Skin of body (tissue), 3 donors: ENCODE measurements at places on chromosomes 3 and 15.

DNA sequence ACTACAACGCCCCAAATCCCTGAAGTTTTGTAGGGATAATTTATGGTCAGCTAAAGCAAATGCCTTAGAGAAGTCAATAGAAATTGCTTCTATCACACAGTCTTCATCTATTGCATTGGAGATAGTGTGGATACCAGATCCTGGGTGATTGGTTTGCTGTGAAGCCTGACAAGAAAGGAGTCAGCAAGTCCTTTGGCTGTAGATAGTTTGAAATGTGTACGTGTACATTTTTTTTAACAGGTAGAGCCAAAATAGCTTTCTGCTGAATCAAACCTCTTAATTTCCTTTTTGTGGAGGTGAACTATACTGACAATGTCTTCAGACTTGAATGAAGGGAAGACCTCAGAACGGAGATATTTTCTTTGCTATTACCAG is 312.3 kb downstream of the ZBBX start:
- DNase-seq: no peak

DNA sequence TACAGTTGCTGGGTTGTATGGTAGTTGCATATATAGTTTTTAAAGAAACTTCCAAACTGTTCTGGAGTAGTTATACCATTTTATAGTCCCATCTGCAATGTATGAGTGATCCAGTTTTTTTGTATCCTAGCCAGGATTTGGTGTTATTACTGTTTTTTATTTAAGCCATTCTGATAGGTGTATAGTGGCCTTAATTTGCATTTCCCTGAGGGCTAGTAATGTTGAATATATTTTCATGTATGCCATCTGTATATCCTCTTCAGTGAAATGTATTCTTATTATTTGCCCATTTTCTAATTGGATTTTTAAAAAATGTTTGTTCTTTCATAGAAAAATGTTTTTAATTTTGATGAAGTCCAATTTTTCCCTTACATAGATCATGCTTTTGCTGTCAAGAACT is 29.2 kb downstream of the PXK start:
- no peak for DNase-seq

DNA sequence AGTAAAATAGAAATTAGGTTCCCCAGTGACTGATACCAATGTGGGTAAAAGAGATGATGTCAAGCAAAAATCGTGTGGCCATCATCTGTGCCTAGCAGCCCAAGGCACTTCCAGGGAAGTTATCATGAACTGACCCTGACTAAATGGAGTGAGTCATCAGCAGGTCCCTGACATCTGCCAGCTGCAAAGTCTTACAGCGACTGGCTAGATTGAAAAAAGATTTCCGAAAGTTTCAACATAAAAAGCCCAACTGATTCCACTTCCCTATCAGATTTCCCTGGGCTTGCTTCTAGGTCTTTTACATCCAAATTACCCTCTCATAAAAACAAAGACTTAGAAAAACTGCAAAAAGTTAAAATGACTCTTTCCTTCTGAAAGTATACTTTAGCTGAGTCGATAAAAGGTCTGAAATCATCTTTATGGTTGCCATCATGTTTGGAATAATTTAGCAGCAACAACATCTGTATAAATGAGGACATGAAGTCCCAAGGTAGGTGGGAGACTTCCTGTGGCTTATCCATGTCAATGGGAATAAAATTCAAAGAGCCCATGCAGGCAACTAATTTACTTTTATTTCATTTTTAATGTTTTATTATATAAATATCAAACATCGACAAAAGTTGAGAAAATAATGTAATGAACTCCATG is 342.8 kb downstream of the ERC2 start:
- peak; percentile 56 for DNase-seq

GRCh38 chr15:60733196-60733595 is 254.3 kb upstream of the ICE2 start:
- DNase-seq: no peak

DNA sequence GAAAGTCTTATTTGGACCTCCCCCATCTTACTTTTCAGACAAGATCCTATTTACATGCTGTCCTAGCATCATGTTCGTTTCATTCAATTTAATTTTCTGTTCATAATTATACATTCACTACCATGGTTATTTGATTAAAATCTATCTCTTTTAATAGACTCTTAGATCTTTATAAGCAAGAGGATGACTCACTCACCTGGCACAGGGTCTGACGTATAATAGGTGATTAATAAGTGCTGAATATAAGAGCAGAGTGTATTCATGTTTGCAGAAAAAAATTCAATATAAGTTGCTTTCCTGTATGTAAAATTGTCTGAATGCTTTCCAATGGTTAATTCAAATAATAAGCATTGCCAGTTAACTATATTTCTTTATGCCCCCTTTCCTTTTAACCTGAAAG is 165.5 kb upstream of the CBLB start:
- DNase-seq: no peak

DNA sequence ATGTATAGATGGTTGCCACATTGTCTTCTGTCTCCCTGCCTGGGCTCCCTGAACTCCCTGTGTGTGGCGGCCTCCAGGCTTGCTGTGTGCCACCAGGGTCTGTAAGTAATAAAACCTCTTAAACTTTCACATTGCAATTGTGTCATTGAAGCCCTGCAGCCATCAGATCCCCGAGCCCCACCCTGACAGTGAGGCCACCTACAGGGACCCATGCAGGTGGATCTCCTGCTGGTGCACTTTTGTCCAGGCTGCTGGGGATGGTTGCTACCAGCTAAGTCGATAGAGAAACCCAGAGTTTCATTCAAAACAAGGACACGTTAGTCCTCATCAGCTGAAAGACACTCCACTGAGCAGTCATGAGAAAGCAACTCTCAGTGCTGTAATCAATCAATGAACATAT is 133.6 kb upstream of the PRICKLE2 start:
- no peak for DNase-seq

DNA sequence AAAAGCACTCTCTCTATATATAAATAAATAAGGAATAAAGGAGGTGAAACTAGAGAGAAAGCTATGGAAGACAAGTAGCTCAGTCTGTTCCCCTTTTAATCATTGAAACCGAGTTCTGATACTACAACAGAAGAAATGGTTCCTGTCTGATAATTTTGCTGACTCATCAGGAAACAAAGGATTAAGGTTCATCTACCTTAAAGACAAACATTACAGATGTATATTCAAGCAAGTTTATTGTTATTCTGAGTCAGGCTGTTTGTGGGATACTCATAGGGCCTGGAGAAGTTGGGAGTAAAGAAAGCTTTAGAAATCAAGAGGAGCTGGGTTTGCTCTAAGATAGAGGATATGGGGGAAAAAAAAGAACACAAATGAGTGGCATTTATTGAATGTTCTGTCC is 566.0 kb downstream of the ROBO2 start:
- no peak for DNase-seq

GRCh38 chr15:45829336-45830153 is 194.7 kb downstream of the SQOR start:
- no peak for DNase-seq

- DNase-seq: no peak
Observed at GRCh38 chr3:46215810-46216414, 7.8 kb upstream of the CCR1 start.

DNA sequence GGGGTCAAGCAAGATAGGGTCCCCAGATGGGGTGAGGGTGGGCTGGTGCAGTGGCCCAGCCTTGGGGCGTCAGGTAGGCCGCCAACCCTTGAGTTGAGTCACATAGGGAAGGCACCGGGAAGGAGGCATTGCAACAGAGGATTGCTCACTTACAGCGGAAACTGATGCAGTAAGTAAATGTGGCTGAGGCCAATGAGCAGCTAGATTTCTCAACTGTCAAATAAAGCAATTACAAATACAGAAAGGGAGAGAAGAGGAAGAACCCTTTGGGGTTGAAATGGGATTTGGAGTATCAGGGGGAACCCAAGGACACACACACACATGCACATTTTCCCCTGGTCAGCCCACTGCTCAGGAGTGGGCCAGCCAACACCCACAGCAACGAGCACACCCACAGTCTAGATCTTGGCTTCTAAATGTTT is 44.0 kb downstream of the CHSY1 start:
- DNase-seq: no peak

GRCh38 chr15:27956285-27956684 is 142.8 kb downstream of the OCA2 start:
- no peak for DNase-seq

DNA sequence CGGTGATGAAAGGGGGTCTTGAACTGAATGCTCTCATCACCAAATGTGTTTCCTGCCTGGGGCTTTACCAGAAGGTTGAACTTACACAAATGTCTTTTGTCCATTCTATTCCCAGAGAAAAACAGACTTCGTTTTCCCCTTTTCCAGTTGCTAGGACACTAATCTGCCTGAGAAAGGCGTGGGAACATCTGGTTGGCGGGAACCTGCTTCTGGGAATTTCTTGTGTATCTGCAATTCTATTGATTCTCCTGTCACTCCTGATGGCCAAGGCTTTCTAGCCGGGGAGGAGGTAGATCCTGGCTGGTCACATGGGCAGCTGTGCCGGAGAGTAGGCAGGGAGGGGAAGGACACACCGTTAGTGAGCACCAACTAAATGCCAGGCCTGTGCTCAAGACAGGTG is 31.1 kb upstream of the CCDC174 start:
- no peak for DNase-seq

DNA sequence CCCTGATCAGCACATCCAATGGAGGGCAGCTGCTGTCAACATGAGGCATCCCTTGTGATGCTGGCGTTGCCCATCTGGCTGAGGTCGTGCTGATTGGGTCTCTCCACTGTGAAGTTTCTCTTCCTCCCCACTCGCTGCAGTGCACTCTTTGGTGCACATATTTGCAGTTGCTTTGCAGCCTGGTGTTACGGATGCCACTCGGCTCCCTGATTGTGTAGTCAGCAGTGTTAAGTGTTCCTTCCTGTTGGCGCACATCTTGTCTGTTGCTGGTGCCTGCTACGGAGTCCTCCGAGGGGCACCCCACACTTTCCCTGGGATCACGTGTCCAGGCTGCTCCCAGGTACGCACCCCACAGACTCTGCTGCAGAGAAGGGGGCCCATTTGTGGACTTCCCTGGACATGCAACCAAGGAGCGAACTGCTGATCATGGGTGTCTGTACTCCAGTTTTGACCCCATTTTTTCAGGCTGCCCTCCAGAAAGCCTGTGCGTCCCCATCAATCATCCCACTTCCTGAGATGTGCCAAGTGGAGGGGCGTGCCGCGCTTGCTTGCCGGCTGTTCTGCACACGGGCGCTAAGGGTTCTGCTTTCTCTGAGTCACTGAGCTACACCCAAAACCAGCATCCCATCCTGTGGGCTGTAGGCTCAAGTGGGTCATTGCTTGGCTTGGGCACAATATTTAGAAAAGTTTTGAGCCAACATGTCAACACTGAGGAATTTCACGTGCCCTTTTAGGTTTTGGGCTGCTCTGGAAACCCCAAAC is 98.6 kb downstream of the FBLN2 start:
- no peak for DNase-seq

DNA sequence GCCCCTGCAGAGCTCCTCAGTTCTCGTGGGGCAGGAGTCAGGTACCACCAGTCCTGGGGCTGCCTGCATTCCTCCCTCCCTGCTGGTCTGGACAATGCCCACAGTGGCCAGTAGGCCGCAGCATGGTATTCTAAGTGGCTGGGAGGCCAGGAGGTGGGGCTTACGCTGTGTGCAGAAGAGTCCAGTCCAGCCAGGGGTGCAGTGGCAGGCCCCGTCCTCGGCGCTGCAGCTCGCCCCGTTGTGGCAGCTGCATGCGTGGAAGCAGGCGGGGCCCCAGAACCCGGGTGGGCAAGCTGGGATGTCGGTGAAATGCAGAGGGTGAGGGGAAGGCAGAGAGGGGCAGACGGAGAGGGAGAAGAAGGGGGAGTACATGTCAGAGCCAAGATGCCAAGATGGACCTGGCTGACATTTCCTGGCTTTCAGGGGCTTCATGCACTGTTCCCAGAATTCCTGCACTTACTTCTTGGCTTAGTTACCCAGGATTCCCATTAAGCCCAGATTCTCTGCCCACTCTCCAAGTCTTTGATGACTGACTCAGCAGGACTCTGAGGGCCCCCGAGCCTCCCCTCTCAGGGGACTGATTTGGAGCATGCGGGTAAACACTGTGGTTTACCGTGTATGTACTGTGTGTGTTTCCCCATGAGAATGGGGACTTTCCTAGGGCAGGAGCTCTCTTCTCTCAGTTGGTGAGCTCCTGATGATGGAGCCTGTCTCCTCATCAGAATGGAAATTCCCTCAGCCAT is 47.5 kb downstream of the RAB11A start:
- no peak for DNase-seq

GRCh38 chr3:187456250-187456649 is 88.1 kb downstream of the RTP4 start:
- no peak for DNase-seq

GRCh38 chr3:6994081-6994668 is 133.3 kb downstream of the GRM7 start:
- no peak for DNase-seq

DNA sequence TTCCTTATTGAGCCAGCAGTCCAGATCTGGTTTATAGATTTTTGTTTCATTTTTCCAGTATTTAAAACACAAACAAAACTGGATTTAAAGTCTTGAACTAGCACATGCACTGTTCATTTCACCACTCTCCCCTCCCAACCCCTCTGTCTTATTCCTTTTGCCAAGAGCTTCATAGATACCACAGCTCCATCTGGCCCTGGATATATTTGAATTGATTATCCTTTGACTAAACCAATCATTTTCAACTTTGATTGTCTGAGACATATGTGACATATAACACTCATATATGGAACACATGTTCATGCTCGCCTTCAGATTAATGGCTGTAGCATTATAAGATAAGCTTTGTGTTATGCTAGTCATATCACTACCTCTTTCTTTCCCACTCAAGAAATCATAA is 376.6 kb upstream of the NAALADL2 start:
- DNase-seq: no peak

DNA sequence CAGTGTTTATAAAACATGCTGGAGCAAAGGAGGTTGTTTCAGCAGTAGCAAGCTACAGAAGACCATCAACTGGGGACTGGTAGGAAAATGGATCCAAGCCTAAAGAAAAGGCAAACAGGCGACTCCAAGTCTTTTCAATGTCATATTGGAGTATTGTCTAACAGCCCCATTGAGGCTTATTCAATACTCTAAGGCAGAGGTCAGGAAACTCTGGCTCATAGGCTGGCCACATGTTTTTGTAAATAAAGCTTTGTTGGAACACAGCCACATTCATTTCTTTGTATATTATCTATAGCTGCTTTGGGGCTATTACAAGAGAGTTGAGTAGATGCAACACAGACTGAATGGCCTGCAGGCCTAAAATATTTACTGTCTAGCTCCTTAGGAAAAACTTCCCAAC is 77.5 kb downstream of the RPL22L1 start:
- peak; percentile 82 for DNase-seq

- DNase-seq: no peak
Observed at GRCh38 chr3:112651516-112651915, 10.6 kb upstream of the CCDC80 start.

- no peak for DNase-seq
Observed at GRCh38 chr3:185984203-185984602, 46.4 kb upstream of the TRA2B start.
